A375 (cell line): ENCODE measurements at places on chromosomes 11 and 22. TPM values are rescaled to one million over a fixed set of nuclear protein-coding genes. Genes with fewer than 3 reads are reported as not detected.

PGA5 gene
- total RNA-seq: not detected in 2 replicates

TH gene
- not detected in 2 replicates for total RNA-seq

OR8K3 gene
- not detected in 2 replicates for total RNA-seq

CASP5 gene
- not detected in 2 replicates for total RNA-seq

AGBL2 gene
- total RNA-seq: 1.3 and 1.4 TPM in 2 replicates
